ENCODE measurements at places on chromosomes 7 and 10.

- peak; percentile 35 for DNase-seq
These were observed 34.3 kb upstream of the MTPAP start for GRCh38 chr10:30383356-30383755.

DNA sequence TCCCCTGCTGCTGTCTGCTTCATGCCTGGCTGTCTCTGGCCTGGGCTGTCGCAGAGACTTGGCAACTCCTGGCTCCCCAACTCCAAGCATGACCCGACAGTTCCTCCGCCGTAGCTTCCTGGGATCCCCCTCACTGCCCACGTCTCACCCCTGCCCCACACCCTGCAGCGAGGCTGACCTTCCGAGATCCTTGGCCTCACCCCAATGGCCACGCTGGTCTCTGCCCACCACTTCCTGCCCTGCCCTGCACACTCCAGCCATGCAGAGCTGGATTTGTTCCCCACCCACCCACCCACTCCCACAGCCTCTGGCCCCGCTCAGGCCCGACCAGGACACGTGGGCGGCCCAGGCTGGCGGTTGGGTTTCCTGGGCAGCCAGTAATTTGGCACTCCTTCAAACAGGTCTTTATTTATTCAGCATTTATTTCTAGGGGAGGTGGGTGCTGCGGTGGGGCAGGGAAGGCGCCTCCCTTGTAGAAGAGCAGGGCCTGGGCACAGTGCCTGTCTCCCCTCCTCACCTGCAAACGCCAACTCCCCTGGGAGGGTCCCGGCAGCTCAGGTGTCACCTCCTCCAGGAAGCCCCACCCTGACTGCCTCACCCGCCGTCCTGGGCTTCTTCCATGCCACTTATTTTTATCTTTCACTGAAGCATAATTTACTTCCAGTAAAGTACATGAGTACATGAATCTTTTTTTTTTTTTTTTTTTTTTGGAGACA lies 25.5 kb downstream of the GTF2IRD1 start:
- DNase-seq, result no peak

DNA sequence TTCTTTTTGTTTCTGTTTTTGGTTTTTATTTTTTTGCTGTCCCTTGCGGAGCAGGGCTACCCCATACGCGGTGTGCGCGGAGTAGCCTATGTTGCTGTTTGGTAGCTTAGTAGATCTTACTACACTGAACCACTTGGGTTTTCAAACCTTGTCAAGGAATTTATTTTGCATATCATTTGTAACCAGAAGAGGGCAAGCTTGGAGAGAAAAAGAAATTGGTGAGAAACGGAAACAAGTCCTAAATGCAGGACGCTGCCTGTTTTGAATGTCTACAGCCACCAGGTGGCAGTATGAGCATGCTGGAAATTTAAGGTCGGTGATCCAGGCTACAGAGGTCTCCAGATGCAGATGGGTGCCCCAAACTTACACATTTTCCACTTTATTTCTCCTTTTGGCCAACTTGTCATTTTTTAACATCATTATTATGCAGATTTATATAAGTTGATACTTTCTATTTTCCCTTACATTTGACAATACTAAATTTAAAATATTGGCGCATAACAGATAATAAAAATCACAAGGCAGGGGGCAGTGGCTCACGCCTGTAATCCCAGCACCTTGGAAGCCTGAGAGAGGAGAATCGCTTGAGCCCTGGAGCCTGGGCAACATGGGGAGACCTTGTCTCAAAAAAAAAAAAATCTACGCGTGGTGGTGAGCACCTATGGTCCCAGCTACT lies 15.3 kb upstream of the TRA2A start:
- DNase-seq, result peak; percentile 86

- DNase-seq, result no peak
These were observed 84.2 kb upstream of the STEAP1B start for GRCh38 chr7:22584179-22584578.

GRCh38 chr10:97025613-97026242 lies 160.0 kb downstream of the SLIT1 start:
- DNase-seq, result peak; percentile 45

- peak; percentile 82 for DNase-seq
These were observed 21.7 kb upstream of the ADRB1 start for GRCh38 chr10:114021717-114022680.

- no peak for DNase-seq
These were observed 665.0 kb upstream of the MGMT start for GRCh38 chr10:128802062-128802461.

- no peak for DNase-seq
These were observed 103.9 kb downstream of the LRRC18 start for GRCh38 chr10:48835781-48836180.

DNA sequence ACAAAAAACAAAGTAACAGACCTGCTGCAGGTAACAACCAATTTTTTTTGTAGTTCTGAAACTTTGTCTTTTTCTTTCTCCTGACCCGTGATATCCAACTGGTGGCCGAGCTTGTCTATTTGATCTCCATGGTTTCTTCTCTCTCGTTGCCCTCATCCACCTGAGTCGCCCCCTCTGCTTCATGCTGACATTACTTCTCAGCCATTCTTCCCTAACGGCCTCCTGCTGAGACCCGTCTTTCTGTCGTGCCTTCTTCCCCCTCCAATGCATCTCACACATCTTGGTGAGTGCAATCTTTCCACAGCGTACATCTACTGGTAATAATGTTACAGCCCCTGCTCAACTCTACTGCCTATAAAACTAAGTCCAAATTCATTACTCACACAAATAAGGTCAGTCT lies 352.9 kb downstream of the RNLS start:
- no peak for DNase-seq

DNA sequence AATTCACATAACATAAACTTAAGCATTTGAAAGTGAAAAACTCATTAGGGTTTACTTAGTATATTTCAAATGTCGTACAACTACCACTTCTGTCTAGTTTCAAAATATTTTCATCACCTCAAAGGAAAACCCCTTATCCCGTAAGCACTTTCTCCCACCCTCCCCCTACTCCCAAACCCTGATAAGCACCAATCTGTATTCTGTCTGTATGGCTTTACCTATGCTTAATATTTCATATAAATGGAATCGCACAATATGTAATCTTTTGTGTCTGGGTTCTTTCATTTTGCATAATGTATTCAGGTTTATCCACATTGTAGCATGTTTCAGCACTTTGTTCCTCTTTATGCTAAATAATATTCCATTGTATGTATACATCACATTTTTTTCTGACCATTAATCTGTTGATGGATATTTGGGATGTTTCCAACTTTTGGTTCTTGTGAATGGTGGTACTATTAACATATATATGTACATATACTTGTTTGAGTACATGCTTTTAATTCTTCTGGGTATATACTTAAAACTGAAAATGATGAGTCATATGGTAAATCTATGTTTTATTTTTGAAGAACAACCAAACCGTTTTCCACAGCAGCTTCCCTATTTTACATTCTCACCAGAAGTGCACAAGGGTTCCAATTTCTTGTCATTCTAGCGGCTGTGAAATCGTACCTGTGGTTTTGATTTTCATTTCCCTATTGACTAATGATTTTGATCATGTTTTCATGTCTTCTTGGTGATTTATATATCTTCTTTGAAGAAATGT lies 6.2 kb upstream of the STARD3NL start:
- DNase-seq, result no peak

GRCh38 chr7:1324028-1324900 lies 91.6 kb downstream of the UNCX start:
- no peak for DNase-seq

GRCh38 chr10:79342295-79342761 lies 4.9 kb upstream of the PPIF start:
- no peak for DNase-seq

- DNase-seq, result peak; percentile 54
These were observed 55.5 kb downstream of the PIP4K2A start for GRCh38 chr10:22658745-22659410.

- no peak for DNase-seq
These were observed 1.8 kb downstream of the CLIP2 start for GRCh38 chr7:74290981-74291441.

- DNase-seq, result peak; percentile 30
These were observed 58.7 kb upstream of the PRPS1L1 start for GRCh38 chr7:18086165-18087025.

GRCh38 chr10:29479981-29480954 lies 154.5 kb downstream of the SVIL start:
- DNase-seq, result no peak

- no peak for DNase-seq
These were observed 47.7 kb upstream of the MDFIC start for GRCh38 chr7:114874170-114874569.

DNA sequence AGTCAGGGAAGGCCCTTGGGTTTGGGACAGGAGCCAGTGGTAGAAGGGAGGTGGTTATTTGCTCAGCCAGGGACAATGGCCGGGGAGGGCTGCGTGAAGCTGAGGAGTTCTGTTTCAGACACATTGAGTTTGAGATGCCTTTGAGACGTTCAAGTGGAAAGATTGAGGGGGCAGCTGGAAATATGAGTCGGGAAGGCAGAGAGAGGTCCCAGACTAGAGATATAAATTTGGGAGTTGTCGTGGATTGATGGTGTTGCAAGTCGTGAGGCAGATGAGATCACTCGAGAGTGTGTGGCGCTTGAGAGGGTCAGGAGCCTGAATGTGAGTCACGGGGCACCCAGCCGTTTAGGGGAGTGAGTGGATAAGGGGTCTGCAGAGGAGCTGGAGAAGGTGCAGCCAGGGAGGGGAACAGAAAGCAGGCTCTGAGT lies 73.3 kb downstream of the ZMIZ1 start:
- peak; percentile 81 for DNase-seq

DNA sequence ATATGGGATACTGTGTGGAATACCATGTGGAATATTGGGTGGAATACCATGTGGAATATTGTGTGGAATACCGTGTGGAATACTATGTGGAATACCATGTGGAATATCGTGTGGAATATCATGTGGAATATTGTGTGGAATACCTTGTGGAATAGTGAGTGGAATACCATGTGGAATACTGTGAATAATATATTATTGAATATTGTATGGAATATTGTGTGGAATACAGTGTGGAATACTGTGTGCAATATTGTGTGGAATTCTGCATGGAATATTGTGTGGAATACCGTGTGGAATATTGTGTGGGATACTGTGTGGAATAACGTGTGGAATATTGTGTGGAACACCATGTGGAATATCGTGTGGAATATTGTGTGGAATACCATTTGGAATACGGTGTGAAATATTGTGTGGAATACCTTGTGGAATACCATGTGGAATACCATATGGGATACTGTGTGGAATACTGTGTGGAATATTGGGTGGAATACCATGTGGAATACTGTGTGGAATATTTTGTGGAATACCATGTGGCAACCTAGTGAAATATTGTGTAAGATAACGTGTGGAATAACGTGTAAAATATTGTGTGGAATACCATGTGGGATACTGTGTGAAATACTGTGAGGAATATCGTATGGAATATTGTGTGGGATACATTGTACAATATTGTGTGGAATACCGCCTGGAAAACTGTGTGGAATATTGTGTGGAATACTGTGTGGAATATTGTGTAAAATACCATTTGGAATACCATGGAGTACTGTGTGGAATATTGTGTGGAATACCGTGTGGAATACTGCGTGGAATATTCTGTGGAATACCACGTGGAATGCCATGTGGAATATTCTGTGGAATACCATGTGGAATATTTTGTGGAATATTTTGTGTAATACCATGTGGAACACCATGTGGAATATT lies 133.9 kb upstream of the CHST15 start:
- no peak for DNase-seq

GRCh38 chr10:3222068-3222467 lies 49.5 kb upstream of the PITRM1 start:
- DNase-seq, result peak; percentile 49

GRCh38 chr10:76089556-76090180 lies 658.2 kb downstream of the LRMDA start:
- peak; percentile 21 for DNase-seq

- DNase-seq, result no peak
These were observed 24.6 kb upstream of the DGKI start for GRCh38 chr7:137871170-137871915.

- DNase-seq, result no peak
These were observed 47.7 kb upstream of the ITGB8 start for GRCh38 chr7:20282959-20283358.

- no peak for DNase-seq
These were observed 33.3 kb downstream of the CD36 start for GRCh38 chr7:80671744-80672143.
